NCI-H2029 treated with DMSO at 0.1 percent for 48 hours (cell line): ENCODE measurements at places on chromosomes 6 and 20.

GRCh38 chr6:81767163-81767891 lies 14.8 kb upstream of the TENT5A start:
- DNase-seq = peak; percentile 36

- DNase-seq = peak; percentile 30
These were observed 72.0 kb downstream of the BLOC1S5 start for GRCh38 chr6:7992002-7992815.

- DNase-seq = no peak
These were observed 29.5 kb upstream of the LYRM2 start for GRCh38 chr6:89667872-89668556.

GRCh38 chr6:33114406-33114805 lies 38.6 kb downstream of the HLA-DPB1 start:
- DNase-seq = no peak

DNA sequence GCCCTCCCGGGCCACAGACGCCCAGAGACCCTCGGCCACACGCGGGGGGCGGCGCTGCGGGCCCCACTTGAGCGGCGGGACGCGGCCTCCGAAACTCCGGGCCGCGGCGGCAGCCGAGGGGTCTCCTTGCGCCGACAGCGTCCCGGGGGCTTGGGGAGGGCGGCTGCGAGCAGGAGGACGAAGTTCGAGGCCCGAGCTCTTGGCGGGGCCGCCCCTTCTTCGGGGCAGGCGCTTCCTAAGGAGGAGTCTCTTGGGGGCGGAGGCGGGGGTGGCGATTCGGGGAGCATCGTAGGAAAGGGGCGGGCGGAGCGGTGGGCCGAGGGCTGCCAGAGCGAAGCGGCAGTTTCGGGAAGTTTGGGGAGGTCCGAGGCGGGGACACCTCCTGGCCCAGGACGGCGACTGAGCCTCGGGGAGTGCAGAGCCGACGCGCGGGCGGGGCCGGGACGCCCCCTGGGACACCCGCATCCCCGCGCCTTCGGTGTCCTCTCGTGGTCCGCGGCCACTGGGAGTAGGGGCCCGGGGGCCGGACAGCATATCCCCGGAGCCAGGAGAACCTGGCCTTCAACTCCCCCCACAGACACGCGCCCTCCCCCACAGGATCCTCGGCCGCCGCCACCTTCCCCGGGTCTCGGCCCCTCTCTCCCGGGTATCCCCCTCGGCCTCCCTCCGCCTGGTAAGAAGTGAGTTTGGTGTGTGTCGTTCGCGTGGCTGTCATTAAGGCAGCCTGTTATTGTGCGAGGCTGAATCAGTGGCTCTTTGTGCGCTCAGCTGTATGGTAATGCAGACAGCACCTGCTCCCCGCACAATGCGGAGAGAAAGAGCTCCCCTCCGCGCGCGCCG lies 613 bp upstream of the DLL1 start:
- peak; percentile 73 for DNase-seq

DNA sequence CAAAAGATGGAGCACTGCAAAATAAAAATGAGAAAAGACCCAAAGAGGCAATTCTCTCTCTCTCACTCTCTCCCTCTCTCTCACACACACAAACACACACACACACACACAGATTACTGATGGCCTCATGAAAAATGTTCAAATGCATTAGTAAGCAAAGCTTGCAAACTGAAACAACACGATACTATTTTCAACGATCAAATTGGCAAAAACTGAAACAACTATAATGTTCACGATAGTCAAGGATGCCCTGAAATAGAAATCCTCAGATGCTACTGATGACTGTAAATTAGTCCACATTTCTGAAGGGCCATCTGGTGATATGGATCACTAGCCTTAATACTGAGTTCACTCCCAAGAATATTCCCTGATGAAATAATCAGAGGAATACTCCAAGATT lies 100.8 kb downstream of the TRERF1 start:
- no peak for DNase-seq

- no peak for DNase-seq
These were observed 44.3 kb downstream of the HDGFL1 start for GRCh38 chr6:22613695-22614094.

DNA sequence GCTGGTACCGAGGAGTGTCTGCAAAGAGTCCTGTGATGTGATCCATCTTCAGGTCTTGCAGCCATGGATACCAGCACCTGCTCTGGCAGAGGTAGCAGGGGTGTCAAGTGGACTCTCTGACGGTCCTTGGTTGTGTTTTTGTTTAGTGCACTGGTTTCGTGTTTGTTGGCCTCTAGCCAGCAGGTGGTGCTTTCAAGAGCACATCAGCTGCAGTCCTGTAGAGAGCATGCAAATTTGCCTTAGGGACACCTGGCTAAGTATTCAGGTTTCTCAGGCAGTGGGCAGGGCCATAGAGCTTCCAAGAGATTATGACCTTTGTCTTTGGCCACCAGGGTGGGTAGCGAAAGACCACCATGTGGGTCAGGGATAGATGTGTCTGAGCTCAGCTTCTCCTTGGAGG lies 14.5 kb upstream of the RGS17 start:
- DNase-seq = peak; percentile 94

DNA sequence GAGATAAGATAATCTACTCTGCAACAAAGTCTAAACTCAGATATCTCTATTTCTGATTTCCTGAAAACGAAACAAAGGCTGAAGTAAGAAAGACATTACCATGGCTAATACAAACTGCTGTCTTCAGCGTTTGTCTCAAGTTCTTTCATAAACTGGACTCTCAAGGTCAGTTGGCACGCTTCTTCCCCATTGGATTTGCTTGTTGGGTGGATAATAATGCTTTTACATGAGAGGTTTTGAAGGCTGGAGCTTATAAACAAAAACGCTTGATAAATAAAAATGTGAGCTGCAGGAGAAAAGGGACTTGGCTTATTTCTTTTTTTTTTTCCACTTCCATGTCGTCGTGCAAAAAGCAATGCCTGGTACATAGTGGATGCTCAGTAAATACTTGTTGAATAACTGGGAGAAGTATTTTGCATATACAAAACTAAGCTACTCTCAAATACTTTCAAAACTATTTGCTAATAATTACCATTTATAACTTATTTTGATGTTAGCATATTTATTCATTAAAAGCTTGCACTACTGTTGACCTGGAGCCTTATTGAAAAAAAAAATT lies 65.7 kb upstream of the EEF1A1 start:
- no peak for DNase-seq

- DNase-seq = peak; percentile 87
These were observed 2.1 kb upstream of the DDX27 start for GRCh38 chr20:49216991-49217578.
